Eye (tissue), 1 donor: ENCODE measurements at places on chromosomes 5 and 9.

GRCh38 chr5:14277385-14278320, 134.5 kb downstream of the TRIO start:
- DNase-seq, result no peak

- DNase-seq, result no peak
These were observed 21.8 kb upstream of the FKTN start for GRCh38 chr9:105535920-105536668.

DNA sequence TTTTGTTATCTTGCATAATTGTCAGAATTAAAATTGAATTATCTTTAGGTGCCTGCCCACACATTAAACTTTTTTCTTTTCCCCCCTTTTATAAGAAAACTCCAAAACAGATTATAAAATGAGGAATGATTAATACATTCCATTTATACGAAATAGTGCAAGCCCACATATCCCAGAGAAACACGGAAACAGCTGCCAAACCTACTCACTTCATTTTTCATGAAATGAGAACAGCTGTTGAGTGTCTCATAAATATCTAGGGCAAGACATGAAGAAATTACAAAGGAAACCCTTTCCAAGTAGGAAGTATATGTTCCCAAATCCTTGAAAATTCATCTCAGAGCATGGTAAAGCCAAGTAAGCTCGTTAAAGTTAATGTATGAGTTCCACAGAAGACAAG, 459.4 kb upstream of the NMUR2 start:
- DNase-seq, result no peak

- no peak for DNase-seq
These were observed 25.2 kb upstream of the TNFAIP8 start for GRCh38 chr5:119330367-119331183.

DNA sequence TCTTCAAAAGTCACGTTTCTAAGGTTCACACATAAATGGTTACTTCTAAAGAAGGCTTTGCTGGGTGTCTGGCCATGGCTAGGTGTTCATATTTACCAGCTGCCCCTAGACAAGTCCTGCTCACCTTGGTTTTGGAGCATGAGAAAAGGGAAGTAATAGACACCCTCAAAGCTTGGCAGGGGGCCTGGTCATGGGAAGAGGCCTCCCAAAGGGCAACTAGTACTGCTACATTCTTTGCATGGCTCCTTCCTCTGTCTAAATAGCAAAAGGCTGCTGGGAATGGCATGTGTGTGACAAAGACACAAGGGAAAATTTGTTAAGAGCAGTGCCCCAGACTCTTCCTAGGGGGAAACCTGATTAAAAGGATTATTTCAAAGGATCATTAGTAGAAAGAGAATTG, 93.4 kb downstream of the NRG2 start:
- no peak for DNase-seq

DNA sequence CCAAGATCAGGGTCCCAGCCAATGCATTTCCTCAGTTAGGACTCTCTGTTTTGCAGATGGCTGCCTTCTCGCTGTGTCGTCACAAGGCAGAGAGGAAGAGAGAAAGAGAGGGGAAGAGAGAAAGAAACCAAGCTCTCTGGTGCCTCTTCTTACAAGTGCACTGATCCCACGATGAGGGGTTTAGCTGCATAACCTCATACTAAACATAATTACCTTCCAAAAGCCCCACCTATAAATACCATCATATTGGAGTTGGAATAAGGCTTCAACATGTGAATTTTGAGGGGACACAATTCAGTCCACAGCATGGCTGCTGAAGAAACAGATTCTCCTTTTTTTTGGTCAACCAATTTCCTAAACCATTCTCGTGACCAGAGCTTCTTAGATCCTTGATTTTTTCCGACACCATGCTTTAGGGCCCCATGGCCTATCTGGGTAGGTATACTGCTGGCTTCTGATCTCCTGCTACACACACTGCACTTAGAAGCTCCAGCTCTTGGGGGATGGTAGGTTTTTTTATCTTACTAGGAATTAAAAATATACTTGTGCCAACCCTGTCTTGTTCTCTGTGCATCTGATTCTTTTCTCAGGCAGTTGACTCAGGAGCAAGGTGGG, 5.1 kb downstream of the CAMK4 start:
- no peak for DNase-seq

DNA sequence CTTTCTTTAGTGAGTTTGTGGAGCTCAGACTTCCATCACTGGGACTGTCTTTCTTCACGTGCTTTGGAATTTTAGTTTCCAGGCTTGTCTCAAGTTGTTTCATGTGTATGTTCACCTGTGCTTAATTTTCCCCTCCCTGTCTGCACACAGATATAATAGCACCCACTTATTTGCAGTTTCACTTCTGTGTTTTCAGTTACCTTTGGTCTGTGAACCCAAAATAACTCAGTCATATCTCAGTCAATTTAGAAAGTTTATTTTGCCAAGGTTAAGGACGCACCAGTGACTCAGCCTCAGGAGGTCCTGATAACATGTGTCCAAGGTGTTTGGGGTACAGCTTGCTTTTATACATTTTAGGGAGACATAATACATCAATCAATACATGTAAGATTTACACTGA, 330.4 kb downstream of the ICE1 start:
- DNase-seq, result no peak

- no peak for DNase-seq
These were observed 12.5 kb downstream of the MCTP1 start for GRCh38 chr5:95272316-95272929.

- no peak for DNase-seq
These were observed 13.5 kb downstream of the ARL14EPL start for GRCh38 chr5:116045821-116046220.

- no peak for DNase-seq
These were observed 19.2 kb upstream of the NDST1 start for GRCh38 chr5:150488519-150489359.

GRCh38 chr9:94630833-94631232, 8.5 kb downstream of the FBP1 start:
- peak; percentile 51 for DNase-seq

DNA sequence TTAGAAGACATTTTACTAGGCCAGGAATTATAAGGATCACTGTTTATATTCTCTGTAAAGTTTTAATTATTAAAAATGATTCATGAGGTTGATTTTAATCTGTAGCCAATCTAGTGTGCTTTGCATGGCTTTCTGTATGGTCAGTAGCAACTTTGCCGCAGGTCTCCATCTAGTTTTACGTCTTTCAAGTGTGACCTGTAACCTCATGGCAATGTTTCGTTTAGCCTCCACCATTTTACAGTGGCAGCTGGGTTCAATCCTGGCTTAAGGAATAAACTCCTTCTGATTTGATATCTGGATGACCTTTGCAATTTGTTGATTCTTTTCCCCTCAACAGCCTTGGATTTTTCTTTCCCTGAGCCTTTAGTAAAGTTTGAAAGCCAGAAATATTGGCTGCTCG, 434.5 kb upstream of the CDH9 start:
- no peak for DNase-seq

DNA sequence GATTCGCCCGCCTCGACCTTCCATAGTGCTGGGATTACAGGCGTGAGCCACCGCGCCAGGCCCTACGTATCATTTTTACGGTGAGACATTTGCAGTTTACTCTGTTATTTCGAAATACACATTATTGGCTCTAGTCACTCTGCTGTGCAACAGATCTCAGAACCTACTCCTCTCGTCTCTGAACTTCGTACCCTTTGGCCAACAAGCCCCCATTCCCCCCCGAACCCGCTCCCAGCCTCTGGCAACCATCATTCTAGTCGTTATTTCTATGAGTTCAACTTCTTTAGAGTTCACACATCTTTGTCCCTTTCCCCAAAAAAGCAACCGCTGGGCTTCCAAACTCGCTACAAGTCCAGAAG, 735 bp downstream of the PTGR1 start:
- DNase-seq, result peak; percentile 76

- no peak for DNase-seq
These were observed 238.1 kb downstream of the SPOCK1 start for GRCh38 chr5:137260820-137261695.

DNA sequence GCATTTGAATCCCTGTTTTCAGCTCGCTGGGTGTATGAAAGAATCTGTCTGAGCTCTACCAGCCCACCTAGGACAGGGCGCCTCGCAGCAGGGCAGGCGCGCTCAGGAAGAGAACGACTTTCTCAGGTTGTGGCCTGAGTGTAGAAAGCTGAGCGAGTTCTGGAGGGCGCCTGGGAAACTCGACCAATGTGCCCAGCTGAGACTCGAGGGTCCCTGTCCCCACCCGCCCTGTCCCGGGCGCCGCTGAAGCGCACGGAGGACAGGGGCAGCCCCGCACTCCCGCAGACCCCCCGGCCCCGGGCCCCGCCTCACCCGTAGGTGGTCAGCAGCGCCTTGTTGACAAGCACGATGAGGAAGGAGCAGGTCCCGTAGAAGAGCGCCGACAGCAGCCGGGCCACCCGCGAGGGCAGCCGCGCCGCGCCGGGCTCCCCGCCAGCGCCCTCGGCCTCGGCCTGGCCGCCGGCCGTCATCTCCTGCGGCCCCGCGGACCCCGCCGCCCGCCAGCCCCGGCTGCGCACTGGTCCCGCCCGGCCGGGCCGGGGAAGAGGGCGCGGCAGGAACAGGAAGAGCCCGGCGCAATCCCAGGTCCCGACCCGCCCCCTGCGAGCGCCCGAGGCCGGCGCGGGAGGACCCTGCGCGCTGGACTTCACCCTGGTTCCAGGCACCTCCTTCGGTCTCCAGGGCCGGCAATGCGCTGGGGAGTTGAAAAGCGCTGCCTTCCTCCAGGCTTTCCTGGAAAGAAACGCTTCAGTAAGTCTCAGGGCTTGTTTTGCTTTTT, at the start of gene SLC35D2:
SLC35D2 (minus strand) TSS at position 547 of the 778 bp plus-strand sequence; CDS start at position 470, 77 bp downstream.
- DNase-seq, result peak; percentile 67

GRCh38 chr9:35448496-35448895, 41.4 kb upstream of the RUSC2 start:
- no peak for DNase-seq

GRCh38 chr5:73763300-73764032, 137.5 kb downstream of the ARHGEF28 start:
- DNase-seq, result no peak

DNA sequence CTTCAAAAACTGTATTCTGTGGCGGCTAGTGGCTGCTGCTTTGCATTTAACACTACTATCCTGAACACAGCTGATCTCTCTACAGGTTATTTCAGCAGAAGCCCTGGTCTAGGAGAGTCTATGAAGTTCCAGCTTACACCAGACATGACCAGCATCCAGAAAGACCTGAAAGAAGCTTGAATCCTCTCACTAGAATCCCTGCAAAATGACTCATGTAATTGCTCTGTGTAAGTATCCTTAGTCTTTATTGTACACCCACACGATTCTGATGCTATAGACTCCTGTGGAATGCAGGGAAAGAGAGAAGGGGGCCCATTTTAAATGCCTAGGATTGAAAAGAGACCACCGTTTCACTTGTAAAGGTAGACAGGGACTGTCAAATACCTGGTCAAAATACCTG, 859 bp upstream of the GRIA1 start:
- peak; percentile 37 for DNase-seq

DNA sequence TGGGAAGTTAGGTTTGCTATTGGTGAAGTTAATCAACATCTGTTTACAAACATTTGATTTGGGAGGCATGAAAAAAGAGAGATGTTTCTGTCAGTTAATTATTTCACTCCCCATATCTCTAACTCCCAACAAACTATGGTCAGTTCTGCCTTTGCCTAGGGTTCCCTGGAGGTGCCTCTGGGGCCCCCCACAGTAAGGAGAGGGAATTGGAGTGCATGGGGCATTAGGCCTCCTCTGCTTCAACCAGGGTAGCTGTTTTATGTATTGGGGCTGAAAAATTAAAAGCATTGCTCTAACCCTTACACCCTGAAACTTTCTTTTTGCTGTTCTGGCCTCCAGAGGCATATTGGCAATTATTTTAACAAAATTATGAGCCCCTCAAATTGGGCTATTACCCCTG, 32.3 kb downstream of the RUSC2 start:
- DNase-seq, result no peak

GRCh38 chr9:134411440-134412297, 85.4 kb downstream of the RXRA start:
- DNase-seq, result peak; percentile 41

DNA sequence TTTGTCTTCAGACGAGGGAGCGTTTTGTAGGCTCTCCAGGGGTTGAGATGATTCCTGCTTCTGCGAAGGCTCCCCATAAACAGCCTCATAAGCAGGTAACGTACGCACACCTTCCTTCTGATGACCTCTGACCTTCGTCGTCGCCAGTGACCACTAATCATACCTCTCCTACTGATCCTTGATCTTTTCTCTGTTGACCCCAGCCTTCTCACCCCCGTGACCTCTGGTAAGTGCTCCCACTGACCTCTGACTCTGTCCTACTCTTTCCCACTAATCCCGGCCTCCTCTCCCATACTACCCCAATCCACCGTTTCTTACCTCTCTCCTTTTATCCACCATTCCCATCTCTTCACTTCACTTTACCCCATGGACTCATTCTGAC, 345 bp downstream of the DNAI1 start:
- no peak for DNase-seq

DNA sequence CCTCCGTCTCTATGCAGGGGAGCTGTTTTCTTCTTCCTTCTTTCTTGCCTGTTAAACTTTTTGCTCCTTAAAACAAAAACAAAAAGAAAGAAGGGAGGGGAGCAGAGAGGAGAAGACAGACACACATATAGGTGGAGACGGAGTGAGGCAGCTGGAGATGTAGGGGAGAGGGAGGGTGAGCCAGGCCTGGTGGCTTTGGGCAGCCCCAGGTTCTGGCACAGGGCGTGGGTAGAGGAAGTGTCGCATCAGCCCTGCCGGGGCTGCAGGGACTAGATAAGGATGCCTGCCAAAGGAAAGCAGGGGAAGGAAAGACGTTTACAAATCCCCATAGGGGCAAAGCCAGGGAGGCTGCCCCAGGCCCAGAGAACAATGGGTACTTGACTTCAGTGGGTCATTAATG, 38.7 kb upstream of the PTGS1 start:
- no peak for DNase-seq

GRCh38 chr9:104506565-104506964, 2.5 kb downstream of the OR13F1 start:
- no peak for DNase-seq

DNA sequence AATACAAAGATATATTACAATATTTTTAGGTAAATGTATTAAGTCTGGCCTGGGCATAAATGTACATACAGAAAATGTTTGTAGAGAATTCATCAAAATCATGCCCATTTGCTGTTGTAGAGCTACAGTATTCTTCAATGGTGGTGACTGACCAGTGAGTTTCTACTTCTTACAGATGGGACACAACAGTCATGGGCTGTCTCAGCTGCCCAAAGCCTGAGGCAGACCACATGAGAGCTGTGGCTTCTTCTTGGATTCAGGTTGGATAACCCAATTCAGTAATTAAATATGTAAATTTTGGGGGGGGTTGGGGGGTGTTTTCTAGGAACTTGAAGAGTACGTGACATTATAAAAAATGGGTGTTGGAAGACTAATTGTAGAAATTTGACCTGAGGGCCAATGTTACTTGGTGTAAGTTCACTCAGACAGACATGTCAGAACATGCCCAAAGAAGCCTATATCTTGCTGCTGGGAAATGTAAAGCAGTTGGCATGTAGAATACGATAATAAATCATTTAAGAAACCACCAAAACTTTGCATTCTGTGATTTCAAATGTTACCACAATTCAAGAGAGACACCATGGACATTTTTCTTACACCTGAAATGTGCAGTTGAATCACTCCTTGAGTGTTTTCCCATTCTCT, 17.9 kb downstream of the STARD4 start:
- DNase-seq, result no peak
